ENCODE measurements at places on chromosomes 12 and 14.
A peak's percentile ranks its signal among the peaks of the same experiment; 100 is the strongest.

GRCh38 chr12:43407816-43408645 is 144.0 kb downstream of the ADAMTS20 start:
- DNase-seq = no peak

GRCh38 chr12:95102916-95103671 is 29.7 kb upstream of the NR2C1 start:
- no peak for DNase-seq

DNA sequence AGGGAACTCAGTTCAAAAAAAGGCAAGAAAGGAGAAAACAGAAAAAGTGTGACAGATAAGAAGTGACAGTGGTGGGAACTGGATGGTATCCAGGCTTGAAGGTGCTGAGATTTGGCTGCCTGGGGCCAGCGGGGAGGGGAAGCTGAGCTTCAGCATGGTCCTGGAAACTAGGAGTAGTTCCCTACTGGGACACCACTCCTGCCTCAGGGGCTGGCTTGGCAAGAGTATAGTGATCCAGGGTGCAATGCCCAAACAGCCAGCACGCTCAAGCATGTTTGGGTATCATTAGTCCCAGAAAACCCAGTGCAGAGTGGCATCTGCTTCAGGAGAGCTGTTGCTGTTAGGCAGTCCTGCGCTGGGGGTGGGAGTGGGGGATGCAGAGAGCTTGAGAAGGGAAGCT is 49.5 kb upstream of the KTN1 start:
- DNase-seq = no peak

- no peak for DNase-seq
Observed at GRCh38 chr14:82411298-82411697, 877.6 kb upstream of the SEL1L start.

DNA sequence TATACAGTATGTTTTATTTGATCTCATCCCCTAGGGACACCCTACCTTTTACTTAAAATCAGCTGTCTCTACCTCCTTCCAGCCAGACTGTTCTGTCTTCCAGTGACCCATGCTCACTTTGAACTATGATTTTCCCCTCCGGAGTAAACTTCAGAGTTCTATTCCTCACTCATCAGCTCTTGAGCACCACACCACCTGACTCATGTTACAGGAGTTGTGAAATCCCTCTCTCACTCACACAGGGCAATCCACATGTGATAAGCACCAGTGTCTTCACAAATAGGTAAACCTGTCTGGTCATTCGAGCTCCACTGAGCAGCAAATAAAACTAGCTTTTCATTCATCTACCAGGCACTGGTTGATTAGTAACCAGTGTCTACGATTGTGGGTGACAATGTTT is 177.3 kb upstream of the BMP4 start:
- DNase-seq = peak; percentile 4

DNA sequence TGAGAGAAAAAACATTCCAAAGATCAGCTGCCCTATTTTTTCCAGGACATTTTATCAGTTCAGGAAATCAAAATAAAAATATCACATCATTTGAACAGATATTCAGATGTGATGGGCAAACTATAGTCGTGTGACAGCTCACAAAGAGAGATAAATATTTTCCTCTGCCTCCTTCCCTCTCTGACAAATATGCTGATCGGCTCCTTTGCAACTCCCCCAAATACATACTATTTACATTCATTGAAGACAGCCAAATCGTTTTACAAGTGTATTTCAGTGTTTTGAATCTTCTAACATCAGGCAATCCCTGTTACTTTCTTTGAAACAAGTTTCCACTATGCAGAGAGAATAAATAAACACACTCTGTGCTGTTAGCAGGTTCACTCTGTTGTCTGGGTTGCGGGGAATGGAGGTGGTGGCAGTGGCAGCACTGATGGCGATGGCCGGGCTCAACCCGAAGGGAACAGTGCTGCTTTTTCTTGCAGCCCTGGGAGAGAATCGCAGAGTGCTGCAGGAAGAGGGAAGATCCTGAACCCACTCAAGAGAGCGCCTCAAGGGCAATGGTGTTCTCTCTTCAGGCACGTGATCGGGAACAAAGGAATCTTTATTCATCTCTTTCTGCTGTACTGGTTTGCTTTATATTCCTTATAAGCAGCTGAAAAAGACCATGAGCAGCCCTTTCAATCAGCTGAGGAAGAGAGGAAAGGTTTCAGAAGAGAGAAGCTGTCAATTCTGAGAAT is 142.5 kb downstream of the PHLDA1 start:
- no peak for DNase-seq

- DNase-seq = no peak
Observed at GRCh38 chr12:38547586-38547985, 231.0 kb downstream of the ALG10B start.

- DNase-seq = no peak
Observed at GRCh38 chr14:103348154-103348553, 14.1 kb downstream of the EIF5 start.

- no peak for DNase-seq
Observed at GRCh38 chr12:63949902-63950301, 105.4 kb downstream of the SRGAP1 start.

- no peak for DNase-seq
Observed at GRCh38 chr12:5473076-5473782, 41.3 kb downstream of the NTF3 start.

GRCh38 chr14:93683226-93683625 is 105.1 kb downstream of the PRIMA1 start:
- no peak for DNase-seq

DNA sequence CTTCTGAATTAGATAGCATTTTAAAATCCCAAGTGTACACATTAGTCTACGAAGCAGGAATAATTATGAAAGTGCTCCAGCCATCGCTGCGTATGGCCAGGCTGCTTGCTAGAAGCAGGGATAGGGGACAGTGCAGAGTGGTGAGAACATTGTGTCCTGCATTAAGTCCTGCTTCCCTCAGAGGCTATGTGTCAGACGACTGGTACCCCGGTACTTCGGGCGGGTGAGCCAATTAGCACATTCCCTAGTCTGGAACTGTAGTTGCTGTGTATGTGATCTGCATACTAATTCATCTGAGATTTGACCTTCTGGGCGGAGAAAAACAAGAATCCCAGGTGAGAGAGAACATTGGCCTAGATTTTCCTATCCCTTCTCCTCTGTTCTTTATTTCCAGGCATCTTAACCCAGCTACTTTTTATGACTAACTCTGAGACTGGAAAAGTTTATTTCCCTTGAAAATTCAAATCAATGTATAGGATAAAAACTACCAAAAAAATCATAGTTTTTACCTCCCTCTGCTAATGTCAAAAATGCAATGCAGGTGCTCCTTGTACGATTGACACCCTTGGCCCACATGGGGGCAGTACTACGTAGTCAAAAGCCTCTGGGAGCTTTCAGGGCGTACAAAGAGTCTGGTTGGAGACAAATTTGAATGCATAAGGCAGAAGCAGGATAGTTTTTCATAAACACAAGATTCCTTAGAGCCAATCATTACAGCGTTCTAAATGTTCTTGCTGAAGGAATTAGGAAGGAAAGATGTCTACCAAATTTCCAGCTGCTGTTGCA is 764.3 kb downstream of the NOVA1 start:
- DNase-seq = no peak

- no peak for DNase-seq
Observed at GRCh38 chr12:120821878-120822277, 82.3 kb downstream of the SPPL3 start.

GRCh38 chr12:107530701-107531100 is 154.9 kb upstream of the PWP1 start:
- no peak for DNase-seq

- no peak for DNase-seq
Observed at GRCh38 chr12:129886541-129886940, 17.3 kb downstream of the TMEM132D start.

DNA sequence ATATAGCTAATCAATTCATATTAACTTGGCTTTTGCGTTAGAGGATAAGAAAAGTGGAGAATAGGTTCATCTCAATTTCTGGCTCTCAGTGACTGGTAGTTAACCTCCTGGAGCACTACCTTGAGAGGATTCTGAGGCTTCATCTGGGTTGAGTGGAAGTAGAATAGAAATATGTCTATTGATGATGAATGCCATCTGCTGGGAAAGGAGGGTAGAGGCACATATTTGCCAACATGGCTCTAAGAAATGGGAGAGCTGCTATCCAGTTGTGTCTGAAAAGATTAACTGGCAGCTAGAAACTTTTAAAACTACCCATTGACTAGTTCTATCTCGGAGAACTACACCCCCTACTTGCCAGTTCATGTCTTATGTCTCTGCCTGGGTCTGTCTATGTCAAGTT is 530.1 kb downstream of the NRXN3 start:
- DNase-seq = no peak
